ENCODE measurements at places on chromosomes 11 and 22.

- no peak for DNase-seq
Measured at GRCh38 chr11:65204646-65205601, 23.2 kb downstream of the CAPN1 start.

DNA sequence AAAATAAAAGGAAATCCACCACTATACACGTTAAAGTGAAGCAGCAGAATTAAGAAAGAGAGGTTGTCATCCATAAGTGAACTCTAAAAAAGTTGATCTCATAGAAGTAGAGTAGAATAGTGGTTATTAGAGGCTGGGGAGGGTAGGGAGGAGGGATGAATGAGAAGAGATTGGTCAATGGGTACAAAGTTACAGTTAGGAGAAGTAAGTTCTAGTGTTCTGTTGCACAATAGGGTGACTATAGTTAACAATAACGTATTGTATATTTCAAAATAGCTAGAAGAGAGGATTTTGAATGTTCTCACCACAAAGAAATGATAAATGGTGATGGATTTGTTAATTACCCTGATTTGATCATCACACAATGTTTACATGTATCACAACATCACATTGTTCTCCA, 72.0 kb downstream of the CD82 start:
- no peak for DNase-seq

DNA sequence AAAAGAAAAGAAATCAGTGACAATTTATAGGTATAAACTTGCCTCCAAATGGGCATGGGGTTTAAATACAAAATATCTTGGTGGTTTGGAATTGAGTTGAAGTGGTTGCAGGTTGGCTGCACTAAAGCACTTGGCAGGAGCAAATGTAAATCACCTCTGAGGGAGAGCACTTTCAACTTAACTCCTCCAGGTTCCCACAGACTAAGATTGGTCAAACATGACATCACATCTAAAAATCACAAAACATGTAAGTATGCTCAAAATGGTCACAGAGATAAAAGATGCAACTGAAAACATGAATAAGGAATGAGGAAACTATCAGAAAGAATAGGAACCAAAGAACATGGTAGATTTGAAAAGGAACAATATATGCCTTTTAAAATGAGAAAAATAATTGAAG, 12.3 kb upstream of the SHANK3 start:
- no peak for DNase-seq

DNA sequence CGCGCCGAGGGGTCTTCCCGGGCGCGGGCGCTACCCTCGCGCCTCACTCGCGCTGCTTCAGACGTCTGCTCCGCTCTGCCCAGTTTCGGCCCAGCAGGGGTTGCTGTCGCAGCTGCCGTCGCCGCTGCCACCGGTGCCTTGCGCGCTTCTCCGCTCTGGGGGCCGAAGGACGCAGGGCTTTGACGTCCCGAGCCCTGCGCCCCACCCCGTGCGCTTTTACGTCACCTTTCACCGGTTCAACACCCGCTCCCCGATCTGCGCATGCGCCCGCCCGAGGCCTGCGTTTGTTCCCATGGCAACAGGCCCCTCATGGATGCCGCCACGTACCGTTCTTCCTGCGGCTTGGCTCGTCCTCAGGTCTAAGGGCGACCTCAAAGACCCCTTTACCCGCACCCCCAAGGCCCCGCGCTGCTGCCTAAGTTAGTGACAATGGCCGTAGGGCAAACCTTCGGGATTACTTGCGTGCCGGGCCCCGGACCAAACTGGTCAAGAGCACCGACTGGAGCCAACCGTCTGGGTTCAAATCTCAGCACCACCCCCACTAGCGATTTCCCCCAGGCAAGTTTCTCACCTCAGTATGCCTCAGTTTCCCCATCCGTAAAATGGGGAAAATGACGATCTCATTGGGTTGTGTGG, 642 bp upstream of the CDK2AP2 start:
- DNase-seq: peak; percentile 49

DNA sequence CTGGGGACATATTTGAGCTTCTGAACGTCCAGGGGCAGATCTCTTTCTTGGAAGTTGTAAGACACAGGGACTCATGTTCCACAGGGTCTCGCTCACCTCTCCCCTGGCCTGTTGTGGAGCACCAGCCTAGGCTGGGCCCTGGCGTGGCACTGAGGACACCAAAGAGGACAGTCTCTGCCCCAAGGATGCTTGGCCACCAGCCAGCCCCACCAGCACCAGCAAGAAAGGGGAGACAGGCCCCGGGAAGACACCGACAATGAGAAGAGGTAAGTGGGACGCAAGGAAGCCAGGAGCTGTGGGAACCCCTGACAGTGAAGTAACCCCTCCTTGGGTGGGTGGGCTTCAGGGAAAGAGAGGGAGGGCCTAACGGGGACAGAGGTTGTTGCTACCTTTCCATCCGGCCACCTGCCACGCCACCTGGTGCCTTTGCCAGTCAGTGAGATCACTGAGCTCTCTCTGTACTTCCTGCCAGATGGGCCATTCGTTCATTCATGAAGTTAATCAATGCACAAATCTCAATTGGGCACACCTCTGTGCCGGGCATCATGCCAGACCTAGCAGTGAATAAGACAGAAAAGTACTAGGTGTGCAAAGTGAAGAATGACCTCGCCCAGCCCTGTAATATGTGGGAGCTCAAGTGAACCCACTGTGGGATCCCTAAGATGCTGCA, 11.1 kb downstream of the APOL5 start:
- no peak for DNase-seq

Measured in AG04449 (cell line).